ENCODE measurements at places on chromosomes 2 and 18.

- no peak for DNase-seq
Observed at GRCh38 chr2:236309669-236310029, 45.4 kb upstream of the ASB18 start.

DNA sequence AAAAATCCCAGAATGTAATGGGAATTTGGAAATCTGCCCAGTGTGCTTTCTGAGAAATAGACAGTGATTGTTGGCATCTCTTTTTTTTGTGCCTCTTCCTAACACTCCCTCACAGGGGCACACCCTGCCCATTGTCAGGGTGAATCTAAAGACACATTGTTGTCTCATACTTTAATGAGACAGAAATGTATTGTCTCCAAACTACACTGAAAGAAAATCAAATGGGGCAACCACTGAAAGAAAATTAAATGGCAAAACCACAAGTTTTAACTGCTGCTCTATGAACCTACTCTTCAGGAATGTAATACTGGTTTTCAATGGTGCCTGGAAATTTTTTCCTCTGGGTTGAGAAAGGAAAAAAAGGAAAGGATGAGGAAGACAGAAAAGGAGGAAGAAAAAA is 43.2 kb upstream of the GLS start:
- DNase-seq: no peak

DNA sequence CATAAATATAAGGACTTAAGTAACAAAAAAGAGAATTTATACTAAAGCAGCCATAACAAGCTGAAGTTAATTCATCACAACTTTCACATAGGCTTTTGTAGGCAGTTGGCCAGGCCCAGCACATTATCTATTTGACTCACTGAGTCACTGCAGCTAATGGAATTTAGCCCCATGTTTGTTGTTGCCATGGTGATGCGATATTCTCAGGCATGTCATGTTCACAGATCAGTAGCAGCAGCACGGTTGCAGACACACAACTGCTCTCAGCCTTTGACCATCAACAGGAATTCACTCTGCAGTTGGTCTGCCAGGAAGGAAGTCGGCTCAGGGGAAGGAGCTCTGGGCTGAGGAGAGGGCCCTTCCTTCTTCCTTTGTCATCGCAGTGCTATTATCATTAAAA is 639.8 kb downstream of the TMEM182 start:
- DNase-seq: no peak

DNA sequence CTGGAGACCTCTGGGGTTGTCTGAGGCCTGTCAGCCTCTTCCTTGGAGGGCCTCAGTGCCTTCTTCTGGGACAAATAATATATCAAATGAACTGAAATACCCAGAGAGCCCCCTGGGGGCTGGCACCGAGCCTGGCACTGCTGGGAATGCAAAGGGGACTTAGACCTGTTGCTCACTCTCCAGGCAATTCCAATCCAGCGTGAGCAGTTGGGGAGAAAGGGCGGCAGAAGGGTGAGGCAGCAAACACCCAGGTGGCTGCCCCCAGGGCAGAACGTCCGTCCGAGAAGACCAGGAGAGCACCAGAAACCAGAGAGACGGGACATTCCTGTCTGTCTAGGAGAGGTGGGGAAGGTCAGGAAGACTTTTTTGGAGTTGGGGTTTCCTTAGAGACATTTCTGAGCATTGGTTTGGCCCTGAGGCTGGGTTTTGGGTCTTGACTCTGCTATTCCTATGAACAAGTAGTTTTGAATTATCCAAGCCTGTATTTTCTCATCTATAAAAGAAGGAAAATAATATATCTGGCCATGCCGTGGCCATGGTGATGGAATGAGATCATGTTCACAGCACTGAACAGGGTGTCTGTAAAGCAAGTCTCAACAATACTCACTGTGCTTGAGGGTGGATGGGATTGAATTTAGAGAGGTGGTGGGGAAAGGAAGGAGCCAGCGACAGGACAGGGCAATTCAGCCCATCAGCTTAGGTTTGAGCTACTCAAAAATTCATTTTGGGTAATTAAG is 44.3 kb upstream of the ZBTB7C start:
- DNase-seq: no peak

DNA sequence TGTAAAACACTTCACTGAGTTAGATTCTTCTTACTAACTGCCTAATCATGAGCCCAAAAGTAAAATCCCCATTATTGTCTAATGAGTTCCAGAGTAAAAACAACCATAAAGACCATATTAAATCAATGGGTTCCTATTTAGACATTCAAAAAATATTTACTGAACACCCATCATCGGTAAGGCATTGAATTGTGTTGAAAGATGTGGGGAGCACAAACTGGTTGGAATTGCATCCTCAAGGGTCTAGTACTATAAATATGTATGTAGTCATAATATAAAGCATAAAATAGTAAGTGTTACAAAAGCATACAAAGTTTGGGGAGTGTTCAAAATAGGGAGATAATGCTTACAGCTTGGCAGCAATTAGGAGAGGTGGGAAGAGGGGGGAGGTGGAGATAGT is 3.0 kb upstream of the MARCHF4 start:
- no peak for DNase-seq

DNA sequence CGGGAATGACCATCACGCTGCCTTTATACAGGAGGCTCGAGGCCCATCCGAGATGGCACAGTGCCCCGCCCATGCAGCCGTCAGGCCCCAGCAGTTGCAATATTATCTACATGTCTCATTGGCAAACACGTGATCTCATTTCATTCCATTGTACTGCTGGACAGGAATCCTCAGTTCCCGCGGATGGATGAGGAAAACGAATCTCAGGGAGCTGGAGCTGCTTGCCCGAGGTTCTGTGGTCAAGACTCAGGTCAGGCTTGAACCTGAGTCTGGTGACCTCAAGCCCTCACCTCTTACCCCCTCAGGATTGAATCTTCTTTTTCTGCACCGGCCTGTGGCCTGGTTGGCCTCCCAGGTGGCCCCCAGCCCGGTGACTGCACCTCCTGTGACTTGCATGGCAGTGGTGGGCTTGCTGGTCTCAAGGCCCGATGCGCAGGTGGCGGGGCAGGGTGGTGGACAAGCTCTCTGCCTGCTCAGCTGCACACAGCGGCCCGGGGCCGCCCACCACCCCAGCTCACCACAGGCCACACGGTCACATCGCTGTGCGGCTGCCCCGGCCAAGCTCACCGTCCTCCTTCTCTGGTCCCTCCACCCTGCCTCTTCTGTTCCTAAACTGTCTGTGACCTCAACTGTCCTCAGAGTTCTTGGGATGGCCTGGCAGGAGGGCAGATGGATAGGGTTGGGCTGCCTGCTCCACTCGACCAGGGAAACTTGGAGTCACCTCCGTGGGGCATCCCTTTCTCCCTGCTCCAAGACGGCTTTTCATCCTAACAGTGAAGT is 52.0 kb upstream of the HS6ST1 start:
- DNase-seq: no peak
